Memory B cell (primary cell): ENCODE measurements at places on chromosomes 4 and X.

DNA sequence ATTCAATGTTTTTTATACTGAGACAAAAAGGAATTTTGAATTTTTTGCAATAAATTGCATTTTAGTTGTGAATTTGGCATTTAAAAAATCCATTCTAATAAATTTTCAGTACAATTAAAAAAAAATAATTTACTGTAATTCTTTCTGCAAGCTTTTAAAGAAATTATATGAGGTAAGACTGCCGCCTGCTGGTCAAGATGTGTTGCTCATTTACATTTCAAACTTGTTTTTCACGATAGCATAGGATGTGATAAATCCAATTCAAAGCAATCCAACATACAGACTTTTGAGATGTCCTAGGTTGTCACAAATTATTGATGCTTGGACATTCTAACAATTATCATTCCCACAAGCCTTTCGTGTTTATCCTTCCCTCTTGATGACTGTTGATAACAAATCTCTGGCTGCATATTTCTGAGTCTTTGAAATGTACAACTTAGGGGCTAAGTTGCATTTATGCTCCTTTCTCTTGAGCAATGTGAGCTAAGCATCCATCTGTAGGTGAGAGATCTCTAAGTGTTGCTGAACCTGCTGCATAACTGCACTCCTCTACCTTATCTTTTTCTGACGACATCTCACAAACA lies 21.7 kb upstream of the MFAP3L start:
- no peaks in the 10 kb centered on the region for H3K36me3 ChIP-seq
- no peak overlapping the region for H3K4me3 ChIP-seq
- H3K4me1 ChIP-seq = no peaks in the 10 kb centered on the region
- DNase-seq = peak; percentile 32

DNA sequence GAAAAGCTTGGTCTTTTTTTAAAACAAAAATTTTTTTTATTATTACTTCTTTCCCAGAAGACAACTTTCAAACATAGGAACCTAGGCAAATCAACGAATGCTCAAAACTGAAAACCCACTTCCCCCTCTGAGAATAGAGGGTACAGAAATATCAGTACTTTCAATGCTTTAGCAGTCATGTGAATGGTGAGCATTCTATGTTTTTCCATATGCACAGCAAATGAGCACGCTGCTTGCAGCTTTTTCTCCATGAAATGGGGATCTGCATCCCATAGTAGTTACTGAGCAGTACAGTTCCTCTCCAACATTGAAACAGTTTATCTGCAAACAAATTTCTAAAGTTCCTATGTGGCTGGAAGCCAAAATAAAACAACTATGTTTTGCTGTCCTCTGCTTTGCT lies 108.4 kb upstream of the BMP2K start:
- H3K36me3 ChIP-seq = no peaks in the 10 kb centered on the region
- H3K4me3 ChIP-seq = peak overlapping the region; percentile 53
- no peaks in the 10 kb centered on the region for H3K27me3 ChIP-seq
- DNase-seq = no peak
- H3K27ac ChIP-seq = peak overlapping the region; percentile 87

- no peak for DNase-seq
- H3K36me3 ChIP-seq = no peaks in the 10 kb centered on the region
- H3K27ac ChIP-seq = no peak overlapping the region
- H3K27me3 ChIP-seq = peaks cover 23% of the 10 kb centered on the region
- H3K4me1 ChIP-seq = peaks cover 26% of the 10 kb centered on the region
- H3K4me3 ChIP-seq = no peak overlapping the region
Observed at GRCh38 chr4:791252-791897, 34.6 kb downstream of the CPLX1 start.

- H3K36me3 ChIP-seq = no peaks in the 10 kb centered on the region
- peaks cover 21% of the 10 kb centered on the region for H3K4me1 ChIP-seq
- DNase-seq = no peak
- H3K4me3 ChIP-seq = no peak overlapping the region
- no peak overlapping the region for H3K27ac ChIP-seq
Observed at GRCh38 chr4:26788341-26788733, 72.3 kb upstream of the STIM2 start.

- no peaks in the 10 kb centered on the region for H3K4me1 ChIP-seq
- DNase-seq = peak; percentile 11
- no peak overlapping the region for H3K27ac ChIP-seq
- H3K36me3 ChIP-seq = no peaks in the 10 kb centered on the region
- H3K27me3 ChIP-seq = peaks cover 6% of the 10 kb centered on the region
- no peak overlapping the region for H3K4me3 ChIP-seq
Observed at GRCh38 chr4:104693601-104694201, 199.0 kb upstream of the CXXC4 start.

GRCh38 chr4:181659876-181660275 lies 583.3 kb upstream of the TENM3 start:
- H3K27me3 ChIP-seq = no peaks in the 10 kb centered on the region
- no peaks in the 10 kb centered on the region for H3K4me1 ChIP-seq
- DNase-seq = no peak
- H3K27ac ChIP-seq = no peak overlapping the region

- H3K4me1 ChIP-seq = no peaks in the 10 kb centered on the region
- DNase-seq = no peak
- no peak overlapping the region for H3K4me3 ChIP-seq
- no peaks in the 10 kb centered on the region for H3K36me3 ChIP-seq
- no peak overlapping the region for H3K27ac ChIP-seq
Observed at GRCh38 chrX:139141370-139141769, 389.2 kb upstream of the F9 start.

DNA sequence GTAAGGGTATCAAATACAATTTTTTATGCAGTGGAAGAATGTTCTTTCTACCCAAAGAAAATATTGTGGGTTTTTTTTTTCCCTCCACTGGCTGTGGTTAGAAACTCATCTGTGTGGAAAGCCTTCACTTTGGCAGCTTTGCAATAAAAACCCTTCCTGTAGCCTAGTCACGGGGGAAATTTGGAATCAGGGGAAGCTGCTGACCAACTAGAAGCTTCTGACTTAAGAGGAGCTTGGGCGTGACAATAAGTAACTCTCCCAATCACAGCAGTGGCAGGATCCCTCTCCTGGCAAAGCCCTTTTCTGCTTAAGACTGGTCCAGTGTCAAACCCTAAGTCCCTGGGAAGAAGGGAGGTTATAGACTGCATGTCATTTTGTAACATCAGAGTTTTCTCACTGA lies 87.9 kb downstream of the LRRC66 start:
- H3K27ac ChIP-seq = no peak overlapping the region
- H3K4me1 ChIP-seq = no peaks in the 10 kb centered on the region
- DNase-seq = no peak
- no peak overlapping the region for H3K4me3 ChIP-seq
- peaks cover 5% of the 10 kb centered on the region for H3K27me3 ChIP-seq

GRCh38 chrX:44903830-44904530 lies 31.0 kb downstream of the KDM6A start:
- peak overlapping the region; percentile 76 for H3K27ac ChIP-seq
- DNase-seq = no peak

DNA sequence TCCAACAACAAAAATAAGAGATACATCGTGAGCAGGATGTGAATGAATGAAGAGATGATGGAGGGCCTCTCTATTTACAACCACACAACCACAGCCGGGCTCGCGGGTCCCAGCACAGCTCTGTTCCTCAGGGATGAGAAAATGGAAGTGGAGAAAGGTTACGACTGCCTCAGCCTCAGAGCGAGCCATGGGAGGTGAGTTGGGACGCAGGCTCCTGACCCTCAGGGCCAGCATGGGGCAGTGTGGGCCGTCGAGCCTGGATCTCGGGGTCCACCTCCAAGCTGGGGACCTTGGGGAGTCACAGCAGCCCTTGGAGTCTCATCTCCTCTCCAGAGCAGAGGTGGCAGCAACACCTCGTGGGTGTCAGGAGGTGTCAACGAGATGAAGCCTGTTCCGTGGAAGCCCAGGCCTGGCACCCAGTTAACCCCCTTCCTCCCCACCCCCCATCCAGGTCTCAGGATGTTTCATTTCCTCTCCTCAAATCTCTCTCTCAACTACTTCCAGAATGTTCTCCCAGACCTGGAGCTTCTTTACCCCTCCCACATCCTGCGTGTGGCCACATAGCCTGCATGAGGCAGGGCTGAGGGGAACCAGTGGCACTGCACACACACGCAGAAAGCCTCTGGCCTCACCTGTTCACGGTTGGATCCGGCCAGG lies 25.9 kb downstream of the C4orf50 start:
- DNase-seq = no peak
- H3K4me3 ChIP-seq = no peak overlapping the region
- H3K4me1 ChIP-seq = peaks cover 2% of the 10 kb centered on the region
- no peak overlapping the region for H3K27ac ChIP-seq
- H3K27me3 ChIP-seq = peaks cover 17% of the 10 kb centered on the region
- H3K36me3 ChIP-seq = no peaks in the 10 kb centered on the region

GRCh38 chr4:167183036-167183435 lies 51.3 kb downstream of the SPOCK3 start:
- H3K36me3 ChIP-seq = no peaks in the 10 kb centered on the region
- no peaks in the 10 kb centered on the region for H3K4me1 ChIP-seq
- no peak overlapping the region for H3K4me3 ChIP-seq
- DNase-seq = no peak
- H3K27ac ChIP-seq = no peak overlapping the region

- H3K4me1 ChIP-seq = peaks cover 4% of the 10 kb centered on the region
- DNase-seq = peak; percentile 0
- H3K4me3 ChIP-seq = no peak overlapping the region
- H3K27ac ChIP-seq = no peak overlapping the region
- H3K36me3 ChIP-seq = no peaks in the 10 kb centered on the region
Observed at GRCh38 chrX:71859637-71860036, 51.0 kb upstream of the NHSL2 start.

- no peak overlapping the region for H3K27ac ChIP-seq
- no peak for DNase-seq
- H3K4me3 ChIP-seq = no peak overlapping the region
- peaks cover 9% of the 10 kb centered on the region for H3K36me3 ChIP-seq
- H3K27me3 ChIP-seq = no peaks in the 10 kb centered on the region
Observed at GRCh38 chr4:101782546-101782945, 8.0 kb upstream of the BANK1 start.

DNA sequence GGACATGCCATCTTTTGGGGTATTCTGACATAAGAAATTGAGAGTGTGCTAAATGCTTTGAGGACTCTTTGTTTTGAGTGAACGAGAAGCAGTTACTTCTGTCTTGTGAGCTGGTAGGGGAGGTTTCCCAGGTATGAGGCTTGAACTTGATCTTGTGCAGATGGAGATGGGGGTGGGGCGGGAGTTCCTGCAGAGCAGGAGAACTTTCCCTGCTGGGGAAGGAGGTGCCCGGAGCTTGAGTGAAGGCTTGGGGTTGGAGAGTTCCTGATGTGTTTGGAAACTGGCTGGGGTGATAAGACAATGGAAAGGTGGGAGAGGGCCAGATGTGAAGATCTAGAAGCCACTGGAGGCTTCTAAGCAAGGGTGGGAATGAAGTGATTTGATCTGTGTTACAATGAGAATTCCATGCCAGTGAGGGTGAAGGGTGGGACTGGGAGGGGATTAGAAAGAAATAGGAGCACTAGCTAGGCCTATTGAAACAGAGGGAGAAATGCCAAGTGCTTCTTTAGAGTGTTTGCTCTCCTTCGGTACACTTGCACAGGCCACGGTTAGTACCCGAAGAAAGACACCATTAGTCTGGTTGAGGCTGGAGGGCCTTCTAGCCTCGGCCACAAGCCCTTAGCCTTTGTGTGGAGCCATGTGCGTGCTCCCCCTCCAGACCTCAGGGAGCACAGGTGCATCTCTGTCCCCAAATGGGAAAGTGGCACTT lies 103.5 kb upstream of the STOX2 start:
- no peak overlapping the region for H3K4me3 ChIP-seq
- no peaks in the 10 kb centered on the region for H3K36me3 ChIP-seq
- no peaks in the 10 kb centered on the region for H3K4me1 ChIP-seq
- peaks cover 10% of the 10 kb centered on the region for H3K27me3 ChIP-seq
- H3K27ac ChIP-seq = no peak overlapping the region
- DNase-seq = no peak

GRCh38 chr4:37666625-37667071 lies 19.5 kb downstream of the RELL1 start:
- peaks cover 4% of the 10 kb centered on the region for H3K4me1 ChIP-seq
- H3K27ac ChIP-seq = no peak overlapping the region
- H3K36me3 ChIP-seq = no peaks in the 10 kb centered on the region

- H3K4me1 ChIP-seq = no peaks in the 10 kb centered on the region
- no peaks in the 10 kb centered on the region for H3K27me3 ChIP-seq
- no peak overlapping the region for H3K4me3 ChIP-seq
- DNase-seq = no peak
- no peak overlapping the region for H3K27ac ChIP-seq
Observed at GRCh38 chr4:173801876-173802661, 272.0 kb upstream of the HAND2 start.

DNA sequence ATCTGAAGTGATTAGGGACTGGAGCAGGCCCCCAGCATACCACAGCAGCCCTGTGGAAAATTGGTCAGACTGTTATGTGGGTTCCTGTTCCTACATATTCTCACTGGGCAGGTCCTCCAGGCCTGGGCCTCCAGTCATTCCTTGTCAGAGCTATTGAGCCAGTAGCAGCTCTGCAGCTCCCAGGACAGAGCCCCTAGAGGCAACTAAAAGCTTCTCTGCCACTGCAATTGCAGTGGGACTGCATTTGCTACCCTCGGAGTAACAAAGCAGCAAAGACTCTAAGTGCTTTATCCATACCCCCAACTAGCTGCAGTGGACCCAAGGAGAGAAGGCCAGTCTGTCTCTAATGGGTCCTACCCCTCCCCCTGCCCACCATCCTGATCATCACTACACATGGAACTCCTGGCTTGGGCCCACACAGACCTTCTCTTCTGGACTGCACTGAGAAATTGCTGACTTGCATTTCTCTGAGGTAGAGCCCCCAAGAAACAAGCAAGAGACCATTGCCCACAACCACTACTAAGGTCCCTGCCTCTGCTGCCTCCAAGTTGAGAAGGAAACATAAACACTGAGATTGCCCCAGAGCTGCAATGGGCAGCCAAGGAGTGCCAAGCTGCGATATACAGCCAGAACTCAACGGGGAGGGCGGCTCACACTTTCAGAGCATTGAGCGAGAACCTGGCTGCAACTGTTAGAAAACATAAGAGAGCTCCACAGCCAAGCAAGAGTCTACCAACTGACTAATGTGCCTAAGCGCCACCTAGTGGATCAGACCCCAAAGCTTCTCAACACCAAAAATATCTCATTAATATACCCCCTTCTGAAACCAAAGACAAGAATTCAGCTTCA lies 738.7 kb upstream of the NDST4 start:
- H3K27ac ChIP-seq = no peak overlapping the region
- no peak overlapping the region for H3K4me3 ChIP-seq
- H3K36me3 ChIP-seq = no peaks in the 10 kb centered on the region
- no peaks in the 10 kb centered on the region for H3K4me1 ChIP-seq
- DNase-seq = no peak
- H3K27me3 ChIP-seq = no peaks in the 10 kb centered on the region

- no peak overlapping the region for H3K4me3 ChIP-seq
- H3K27me3 ChIP-seq = no peaks in the 10 kb centered on the region
- DNase-seq = no peak
- no peaks in the 10 kb centered on the region for H3K36me3 ChIP-seq
Observed at GRCh38 chrX:56397636-56398035, 165.5 kb downstream of the KLF8 start.
